ENCODE measurements at places on chromosomes 5 and 9. TPM values are rescaled to one million over a fixed set of nuclear protein-coding genes. Genes with fewer than 3 reads are reported as not detected.

- H3K27me3 ChIP-seq, result no peaks in the 10 kb centered on the region
- no peak overlapping the region for H3K4me3 ChIP-seq
- peaks cover 24% of the 10 kb centered on the region for H3K4me1 ChIP-seq
Measured at GRCh38 chr9:16100537-16101091, 547.8 kb downstream of the CCDC171 start.

DNA sequence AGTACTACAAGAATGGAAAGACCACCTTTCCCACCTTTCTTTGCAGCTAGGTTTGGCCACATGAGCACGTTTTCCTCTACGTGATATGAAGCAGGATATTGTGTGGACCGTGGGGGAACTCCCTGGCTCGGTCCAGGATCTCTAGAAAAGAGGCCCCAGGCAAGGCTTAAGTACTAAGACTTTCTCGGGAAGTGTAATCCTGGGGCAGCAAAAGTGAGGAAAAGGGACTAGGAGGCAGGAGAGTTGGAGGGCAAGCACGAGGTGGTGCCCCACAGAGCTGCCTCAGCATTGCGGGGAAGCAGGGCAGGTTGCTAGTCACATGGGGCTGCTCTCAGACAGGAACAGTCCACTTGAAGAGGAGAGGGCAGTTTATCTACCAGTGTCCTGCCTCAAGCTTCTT is 235.1 kb downstream of the GADD45G start:
- peak; percentile 70 for DNase-seq
- H3K4me1 ChIP-seq, result no peaks in the 10 kb centered on the region
- no peaks in the 10 kb centered on the region for H3K36me3 ChIP-seq
- no peak overlapping the region for H3K27ac ChIP-seq
- no peak overlapping the region for H3K4me3 ChIP-seq
- H3K27me3 ChIP-seq, result peaks cover 7% of the 10 kb centered on the region

The SLC45A2 gene
- not detected for total RNA-seq

GRCh38 chr5:143402553-143403333 is 743 bp downstream of the NR3C1 start:
- H3K36me3 ChIP-seq, result peaks cover 15% of the 10 kb centered on the region
- peak overlapping the region; percentile 66 for H3K27ac ChIP-seq
- H3K4me1 ChIP-seq, result peaks cover 48% of the 10 kb centered on the region
- DNase-seq, result peak; percentile 87
- H3K27me3 ChIP-seq, result no peaks in the 10 kb centered on the region
- peak overlapping the region; percentile 76 for H3K4me3 ChIP-seq

GRCh38 chr9:77872863-77873262 is 158.7 kb downstream of the GNAQ start:
- no peak for DNase-seq
- peak overlapping the region; percentile 42 for H3K27ac ChIP-seq
- H3K4me1 ChIP-seq, result peaks cover 34% of the 10 kb centered on the region
- no peaks in the 10 kb centered on the region for H3K36me3 ChIP-seq
- H3K4me3 ChIP-seq, result no peak overlapping the region

The TAF11L14 gene
- not detected for total RNA-seq

DNA sequence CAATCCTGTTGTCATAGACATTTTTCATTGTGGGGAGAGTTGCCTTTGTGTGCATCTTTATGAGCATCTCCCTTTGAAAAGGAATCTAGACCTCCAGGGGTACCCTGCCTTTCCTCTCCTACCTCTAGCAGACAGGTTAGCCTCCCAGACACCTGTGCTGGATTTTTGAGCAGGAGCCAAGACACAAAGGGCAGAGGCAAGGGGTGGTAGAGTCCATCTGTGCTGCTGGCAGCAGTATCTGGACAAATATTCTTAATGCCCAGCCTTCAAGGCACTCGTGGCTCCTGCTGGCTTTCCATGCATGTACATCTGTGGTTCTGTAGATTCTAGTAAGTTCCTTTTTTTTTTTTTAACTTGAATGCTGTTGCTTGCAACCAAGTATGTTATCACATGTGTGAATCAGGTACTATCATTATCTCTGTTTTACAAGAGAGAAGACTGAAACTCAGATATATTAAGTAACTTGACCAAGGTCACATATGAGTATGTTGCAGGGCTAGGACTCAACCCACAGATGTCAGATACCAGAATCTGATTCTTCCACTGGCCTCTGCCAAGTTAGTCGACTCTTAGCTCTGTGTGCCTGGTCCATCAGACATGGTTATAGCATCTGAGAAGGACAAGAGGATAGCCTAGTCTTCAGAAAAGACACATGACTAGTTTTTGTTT is 32.9 kb upstream of the GPR151 start:
- H3K27ac ChIP-seq, result no peak overlapping the region
- no peaks in the 10 kb centered on the region for H3K4me1 ChIP-seq
- no peak for DNase-seq
- H3K27me3 ChIP-seq, result peaks cover 18% of the 10 kb centered on the region
- H3K36me3 ChIP-seq, result no peaks in the 10 kb centered on the region

DNA sequence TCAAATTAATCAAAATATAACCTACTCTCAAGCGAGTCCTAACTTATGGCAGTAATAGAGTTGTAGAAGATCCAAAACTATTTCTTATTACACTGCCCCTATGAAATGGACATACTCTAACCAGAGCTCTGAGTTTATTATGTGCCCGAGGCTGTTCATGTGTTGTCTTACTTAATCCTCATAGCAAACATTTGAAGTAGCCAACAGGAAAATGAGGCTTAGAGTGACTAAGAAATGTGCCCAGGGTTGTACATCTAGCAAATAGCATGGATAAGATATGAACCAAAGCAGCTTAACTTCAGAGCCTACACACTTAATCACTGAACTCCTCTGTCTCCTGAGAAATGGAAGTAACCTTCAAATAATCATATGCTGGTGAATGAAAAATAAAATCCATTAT is 1551.7 kb downstream of the MAT2B start:
- H3K36me3 ChIP-seq, result no peaks in the 10 kb centered on the region
- no peak overlapping the region for H3K27ac ChIP-seq
- no peak for DNase-seq
- no peaks in the 10 kb centered on the region for H3K4me1 ChIP-seq
- H3K4me3 ChIP-seq, result no peak overlapping the region

- no peak overlapping the region for H3K4me3 ChIP-seq
- no peak for DNase-seq
- no peak overlapping the region for H3K27ac ChIP-seq
- no peaks in the 10 kb centered on the region for H3K36me3 ChIP-seq
- no peaks in the 10 kb centered on the region for H3K27me3 ChIP-seq
- peaks cover 9% of the 10 kb centered on the region for H3K4me1 ChIP-seq
Measured at GRCh38 chr5:17064241-17064640, 128.2 kb upstream of the MYO10 start.

- peak; percentile 70 for DNase-seq
- no peaks in the 10 kb centered on the region for H3K4me1 ChIP-seq
- no peaks in the 10 kb centered on the region for H3K27me3 ChIP-seq
- H3K36me3 ChIP-seq, result no peaks in the 10 kb centered on the region
- H3K4me3 ChIP-seq, result no peak overlapping the region
Measured at GRCh38 chr9:87880683-87881082, 2.0 kb upstream of the SPATA31E1 start.

The FREM1 gene
- 2.2 TPM for total RNA-seq

The GRM6 gene
- not detected for total RNA-seq

The SAXO1 gene
- not detected for total RNA-seq

All from osteocyte (in vitro differentiated cells).